Fibroblast of villous mesenchyme (primary cell): ENCODE measurements at places on chromosomes 6 and 20. TPM values are rescaled to one million over a fixed set of nuclear protein-coding genes. Genes with fewer than 3 reads are reported as not detected.

- DNase-seq, result peak; percentile 36
Observed at GRCh38 chr20:1800777-1801176, 94.4 kb upstream of the SIRPA start.

DNA sequence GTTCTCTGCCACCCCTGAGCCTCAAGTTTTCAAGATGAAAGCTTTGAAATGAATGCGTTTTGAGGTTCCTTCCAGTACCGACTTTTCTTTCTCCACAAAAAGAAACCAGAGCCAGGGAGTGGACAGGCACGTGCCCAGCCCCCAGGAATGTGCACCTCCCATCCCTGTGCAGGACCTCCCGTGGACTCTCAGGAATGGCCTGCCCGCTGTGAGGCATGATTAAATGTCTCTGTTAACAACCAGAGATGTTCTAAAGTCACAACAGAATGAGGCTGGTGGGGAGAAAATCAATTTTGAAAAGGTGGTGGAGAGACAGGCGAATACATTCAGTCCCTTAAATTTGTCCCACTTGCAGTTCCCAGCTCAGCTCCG lies 1.5 kb downstream of the TGM3 start:
- no peak for DNase-seq

DNA sequence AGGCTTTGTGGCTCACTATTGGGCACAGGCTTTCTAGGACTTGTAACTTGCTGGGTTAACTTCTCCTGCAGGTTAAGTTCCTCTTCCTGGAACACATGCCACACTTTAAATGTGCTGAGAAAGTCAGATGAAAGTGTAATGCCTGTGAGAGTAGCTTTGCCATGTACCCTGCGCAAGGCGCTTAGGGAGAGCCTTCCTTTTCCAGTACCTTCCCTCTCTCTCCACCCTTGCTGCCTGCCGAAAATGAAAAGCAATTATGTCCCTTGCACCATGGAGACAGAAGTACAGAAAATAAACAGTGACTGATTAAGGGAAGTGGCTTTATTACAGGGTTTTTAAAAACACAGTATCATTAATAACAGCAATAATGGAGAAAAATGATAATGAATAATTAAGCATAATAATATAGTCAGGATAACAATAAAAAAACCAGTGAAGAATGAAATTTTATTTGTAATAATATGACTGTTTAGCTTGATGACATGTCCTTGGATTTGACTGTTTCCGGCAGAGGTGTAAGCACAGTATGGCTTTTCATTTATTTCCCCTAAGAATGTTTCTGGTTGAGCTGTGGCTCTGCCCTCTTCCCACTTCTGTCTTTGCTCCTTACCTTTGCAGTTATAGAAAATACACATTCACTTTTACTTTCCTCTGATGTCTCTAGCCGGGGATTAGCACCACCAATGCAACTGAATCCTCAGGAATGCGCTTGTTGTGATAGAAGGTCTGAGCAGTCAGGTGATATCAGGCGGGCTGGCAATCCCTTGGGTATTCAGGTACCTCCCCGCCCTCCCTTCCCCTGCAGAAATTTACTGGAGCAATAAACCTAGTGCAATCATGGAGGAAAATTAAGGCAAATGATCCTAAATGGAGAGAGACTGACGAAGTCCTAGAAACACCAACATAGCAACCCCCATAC lies 472.3 kb upstream of the CITED2 start:
- DNase-seq, result no peak

GRCh38 chr6:47130086-47130485 lies 88.0 kb upstream of the ADGRF1 start:
- DNase-seq, result peak; percentile 62

- DNase-seq, result peak; percentile 90
Observed at GRCh38 chr6:116557893-116558292, 4.3 kb downstream of the CALHM4 start.

DNA sequence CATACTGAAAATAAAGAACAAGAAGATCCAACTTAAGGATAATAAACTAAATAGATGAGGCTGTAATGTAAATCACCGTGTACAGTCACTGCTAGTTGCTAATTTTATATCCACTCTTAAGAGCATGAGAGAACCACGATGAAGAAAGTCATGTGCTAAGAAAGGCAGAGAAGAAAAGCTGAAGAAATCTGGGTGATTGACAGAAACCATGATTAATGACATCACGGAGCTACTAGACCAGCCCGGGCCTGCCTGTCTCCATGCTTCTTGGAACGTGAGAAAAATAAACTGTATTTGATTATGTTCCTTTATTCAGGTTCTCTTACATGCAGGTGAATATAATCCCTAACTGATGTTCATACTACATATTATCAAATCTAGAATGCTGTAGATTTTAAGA lies 84.2 kb upstream of the E2F3 start:
- DNase-seq, result no peak

DNA sequence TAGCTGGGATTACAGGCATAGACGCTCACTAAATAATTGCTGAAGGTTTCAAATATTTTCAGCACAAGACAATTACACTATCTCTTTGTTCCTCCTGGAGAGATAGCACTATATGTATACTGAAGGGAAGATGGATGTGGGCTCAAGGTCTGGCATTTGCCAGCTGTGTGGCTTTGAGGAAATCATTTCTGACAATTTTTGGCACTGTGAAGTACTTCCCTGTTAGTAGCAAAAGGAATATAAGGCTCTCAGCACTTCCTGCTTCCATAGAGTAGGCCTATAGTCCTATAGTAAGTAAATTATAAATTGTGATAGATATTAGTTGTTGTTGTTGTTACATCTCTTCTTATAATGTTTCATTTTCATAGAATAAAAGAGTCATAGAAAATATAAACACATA lies 271.1 kb downstream of the SAMD5 start:
- no peak for DNase-seq

GRCh38 chr20:64025826-64026412 lies 10.1 kb upstream of the C20orf204 start:
- DNase-seq, result no peak

DNA sequence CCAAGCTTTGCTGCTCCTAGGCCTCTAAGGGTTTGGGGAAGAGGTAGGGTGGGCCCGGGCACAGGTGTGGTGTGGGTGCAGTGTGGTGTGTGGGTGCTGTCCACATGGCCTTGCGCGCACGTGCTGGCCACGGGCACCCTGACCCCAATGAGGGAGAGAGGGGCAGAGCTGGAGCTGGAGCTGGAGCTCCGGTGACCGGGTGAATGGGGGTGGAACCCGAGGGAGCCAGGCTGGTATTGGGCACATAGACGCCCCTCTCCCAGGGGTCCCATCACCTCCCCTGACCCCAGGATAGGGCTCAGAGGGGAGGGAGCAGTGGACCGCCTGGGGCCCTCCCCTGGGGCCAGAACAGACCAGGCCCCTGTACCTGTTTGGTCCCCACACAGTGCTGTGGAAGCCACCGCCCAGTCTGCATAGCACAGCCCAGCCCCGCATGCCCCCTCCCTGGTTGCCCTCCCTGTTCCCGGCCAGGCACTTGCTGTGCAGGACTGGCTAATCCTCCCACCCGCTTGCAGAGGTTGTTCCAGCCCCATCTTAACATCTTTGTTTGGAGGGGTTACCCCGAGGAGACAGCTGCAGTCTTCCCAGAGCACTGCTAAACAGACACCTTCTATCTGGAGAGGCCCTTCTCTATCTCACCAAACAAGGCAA lies 984 bp downstream of the ADAM33 start:
- DNase-seq, result peak; percentile 54

GRCh38 chr20:4014031-4014474 lies 1.3 kb downstream of the RNF24 start:
- peak; percentile 85 for DNase-seq

GRCh38 chr6:25602674-25602982 lies 49.4 kb upstream of the SCGN start:
- DNase-seq, result no peak

DNA sequence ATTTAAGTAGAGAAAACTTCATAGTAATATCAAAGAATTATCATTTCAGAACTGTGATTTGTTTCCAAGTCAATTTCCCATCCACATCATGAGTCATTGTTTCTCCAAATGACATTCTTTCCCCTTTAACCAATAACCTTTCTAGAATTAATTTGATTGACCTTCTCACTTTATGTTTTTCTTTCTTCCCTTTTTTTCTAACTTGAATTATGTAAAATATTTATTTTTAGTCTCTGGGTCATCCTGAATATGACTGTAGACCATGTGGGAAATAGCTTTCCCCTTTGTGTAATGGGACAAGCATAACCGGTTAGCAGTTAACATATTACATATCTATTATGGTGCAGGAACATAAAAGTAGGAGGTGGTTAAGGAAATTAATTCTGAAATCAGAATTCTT lies 291.1 kb downstream of the GJA1 start:
- no peak for DNase-seq

DNA sequence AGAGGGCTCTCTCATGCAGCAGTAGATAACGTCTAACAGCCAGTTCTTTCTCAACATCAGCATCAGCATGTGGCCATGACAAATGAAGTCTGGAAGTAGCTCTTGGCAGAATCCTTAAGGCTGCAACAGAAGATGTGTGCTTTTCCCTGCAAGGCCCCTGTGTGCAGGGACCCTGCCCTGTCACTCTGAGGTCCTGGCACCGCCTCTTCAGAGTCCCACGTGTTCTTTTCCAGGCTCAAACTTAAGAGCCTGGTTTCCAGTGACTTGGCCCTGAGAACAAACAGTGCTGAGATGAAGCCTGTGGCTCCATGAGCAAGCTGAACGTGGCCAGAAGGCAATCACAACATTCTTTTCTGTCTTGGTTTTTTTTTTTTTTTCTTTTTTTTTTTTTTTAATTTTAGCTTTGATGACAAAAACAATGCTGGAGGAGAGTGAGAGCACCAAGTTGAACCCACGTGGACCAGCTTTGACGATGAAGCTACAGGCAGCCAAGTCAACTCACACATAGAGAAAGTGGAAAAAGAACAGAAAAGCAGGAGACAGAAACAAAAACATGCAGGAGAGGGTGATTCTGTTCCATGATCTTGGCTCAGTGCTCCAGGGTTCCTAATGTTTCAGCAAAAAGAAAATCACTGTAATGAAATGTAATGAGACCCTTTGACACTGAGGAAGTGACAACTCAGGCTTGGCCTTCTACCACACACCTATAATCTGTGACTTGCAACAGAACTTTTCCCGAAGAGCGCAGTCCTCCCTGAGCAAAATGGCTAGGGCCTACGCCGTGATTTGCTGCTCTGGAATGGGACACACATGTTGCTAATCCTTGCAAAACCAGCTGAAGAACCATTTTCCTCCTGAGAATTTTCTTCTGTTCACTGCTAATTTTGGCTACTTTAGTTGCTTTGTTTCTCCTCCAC lies 86.1 kb downstream of the FOXC1 start:
- no peak for DNase-seq

DNA sequence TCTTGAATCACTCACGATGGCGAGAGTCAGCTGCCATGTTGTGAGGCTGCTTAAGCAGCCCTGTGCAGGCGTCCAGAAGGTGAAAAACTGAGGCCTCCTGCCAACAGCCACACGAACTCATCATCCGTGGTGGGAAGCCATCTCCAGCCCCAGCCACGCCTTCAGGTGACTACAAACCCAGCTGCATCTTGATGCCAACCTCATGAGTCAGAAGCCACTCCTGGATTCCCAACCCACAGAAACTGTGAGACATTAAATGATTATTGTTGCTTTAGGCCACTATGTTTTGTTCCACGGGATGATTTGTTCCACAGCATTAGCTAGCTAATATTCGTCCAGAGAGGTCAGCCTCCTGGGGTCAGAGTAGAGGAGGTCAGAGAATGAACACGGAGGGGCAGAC lies 80.5 kb downstream of the SNX5 start:
- DNase-seq, result no peak

DNA sequence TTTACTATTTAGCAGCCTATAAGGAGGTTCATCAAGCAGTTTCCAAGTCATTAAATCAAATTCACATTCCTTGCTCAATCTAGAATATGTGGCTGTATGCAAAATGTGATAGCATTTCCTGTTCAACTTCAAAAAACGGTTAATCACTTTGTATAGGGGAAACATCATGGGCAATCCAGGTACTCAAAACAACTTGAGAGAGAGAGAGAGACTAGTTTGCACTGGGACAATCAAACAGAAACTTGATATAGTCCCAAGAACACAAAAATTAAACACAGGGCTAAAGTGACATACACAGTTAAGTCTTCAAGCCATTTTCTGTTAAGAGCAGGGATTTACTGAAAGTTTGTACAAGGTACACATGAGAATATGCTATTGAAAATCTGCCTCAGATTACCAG lies 7.4 kb downstream of the CPNE1 start:
- no peak for DNase-seq

- DNase-seq, result no peak
Observed at GRCh38 chr6:20771409-20771808, 237.2 kb downstream of the CDKAL1 start.

GRCh38 chr6:89643406-89643805 lies 4.9 kb upstream of the LYRM2 start:
- no peak for DNase-seq

GRCh38 chr6:36682328-36683144 lies 4.0 kb downstream of the CDKN1A start:
- DNase-seq, result peak; percentile 54

DNA sequence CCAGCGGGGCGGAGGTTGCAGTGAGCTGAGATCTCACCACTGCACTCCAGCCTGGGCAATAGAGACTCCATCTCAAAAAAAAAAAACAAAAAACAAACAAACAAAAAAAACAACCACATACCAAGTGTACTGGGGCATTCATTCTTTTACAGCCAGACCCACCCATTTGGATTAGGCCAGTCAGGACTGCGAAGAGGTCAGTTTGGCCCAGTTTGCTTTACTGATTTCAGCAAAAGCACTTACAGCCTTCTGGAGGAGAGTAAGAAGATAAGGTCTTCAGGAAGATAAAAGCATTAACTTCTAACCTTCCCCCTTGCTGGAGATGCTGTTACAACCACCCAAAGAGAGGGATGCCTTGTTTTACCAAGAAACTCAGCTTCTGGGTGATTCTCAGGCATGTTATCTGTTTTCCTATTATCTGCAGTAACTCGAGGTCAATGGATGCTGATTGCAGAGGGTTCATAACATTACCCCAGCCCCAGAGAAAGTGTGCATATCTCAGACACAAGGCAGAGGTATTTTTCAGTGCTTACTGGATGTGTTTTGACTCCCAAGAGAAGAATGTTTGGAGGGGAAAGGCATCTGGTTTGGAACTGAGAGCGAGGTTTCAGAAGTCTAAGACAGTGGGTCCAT lies 118.9 kb downstream of the RIN2 start:
- no peak for DNase-seq

- DNase-seq, result no peak
Observed at GRCh38 chr6:167663316-167663715, 163.4 kb upstream of the AFDN start.

GRCh38 chr6:137976430-137976829 lies 109.4 kb downstream of the TNFAIP3 start:
- no peak for DNase-seq

Gene FAM83B
- total RNA-seq, result 0.43 TPM in 1 of 2 replicates, not detected in the other

Gene TOX2
- total RNA-seq, result 0.43 and 1.9 TPM in 2 replicates

Gene OOEP
- total RNA-seq, result under 0.01 and 0.32 TPM in 2 replicates

Gene CRISP2
- total RNA-seq, result not detected in 2 replicates

Gene TAB2
- total RNA-seq, result 20.9 and 36.3 TPM in 2 replicates

Gene LIME1
- 3.5 TPM in 2 replicates for total RNA-seq

Gene OLIG3
- not detected in 2 replicates for total RNA-seq

Gene ENPP5
- total RNA-seq, result 0.32 and 0.43 TPM in 2 replicates

Gene GRM4
- under 0.01 TPM in 2 replicates for total RNA-seq

Gene FAM50B
- total RNA-seq, result 5.2 and 6.0 TPM in 2 replicates
